Astrocyte (in vitro differentiated cells and primary cell): ENCODE measurements at places on chromosomes 2 and 18.
A peak's percentile ranks its signal among the peaks of the same experiment; 100 is the strongest.

- no peak for DNase-seq
Observed at GRCh38 chr2:41907771-41908207, 140.0 kb upstream of the PKDCC start.

DNA sequence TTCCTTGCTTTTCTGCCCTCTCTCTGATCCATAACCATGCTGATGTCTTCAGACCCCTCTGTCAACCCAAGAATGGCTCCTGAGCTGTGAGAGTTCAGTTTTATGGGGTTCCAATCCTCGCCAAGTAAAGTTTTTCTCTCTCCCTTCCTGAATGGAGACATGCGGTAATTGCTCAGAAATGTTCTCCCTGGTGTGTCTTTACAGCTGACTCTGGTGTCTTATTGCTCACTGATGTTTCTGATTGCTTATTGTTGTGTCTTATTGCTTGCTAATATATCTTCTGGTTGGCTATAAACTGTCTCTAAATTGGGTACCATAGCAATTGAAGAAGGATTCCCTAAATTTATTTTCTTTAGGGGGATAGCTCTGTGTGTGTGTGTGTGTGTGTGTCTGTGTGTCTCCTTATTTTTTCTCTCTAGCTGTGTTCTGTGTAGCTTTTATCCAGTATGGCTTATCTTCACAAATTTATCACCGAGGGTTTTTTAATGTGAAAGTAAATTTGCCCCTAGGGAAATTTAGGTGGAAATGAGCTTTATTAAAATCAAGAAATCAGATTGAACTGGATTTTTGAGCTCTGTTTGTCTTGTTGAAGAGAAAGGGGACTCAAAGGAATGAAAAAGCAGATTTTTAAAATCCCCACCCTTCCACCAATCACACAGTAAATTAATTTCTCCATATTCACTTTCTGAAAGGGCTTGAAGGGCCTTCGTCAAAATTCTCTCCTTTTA is 19.5 kb downstream of the MGAT5 start:
- DNase-seq: no peak

DNA sequence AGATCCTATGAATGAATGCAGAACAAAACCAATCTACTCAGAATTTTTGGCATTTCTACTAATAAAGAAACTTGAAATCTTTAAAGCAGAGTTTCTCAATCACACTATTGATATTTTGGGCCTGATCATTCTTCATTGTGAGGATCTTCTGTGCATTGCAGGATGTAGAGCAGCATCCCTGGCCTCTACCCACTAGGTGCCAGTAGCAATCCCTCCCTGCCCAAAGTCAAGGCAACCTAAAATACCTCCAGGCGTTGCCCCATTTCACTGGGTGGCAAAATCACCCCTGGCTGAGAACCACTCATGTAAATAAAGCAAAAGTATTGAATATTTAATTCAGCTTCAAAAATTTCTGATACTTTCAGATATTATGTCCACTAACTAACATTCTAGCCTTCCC is 213.0 kb downstream of the SP3 start:
- DNase-seq: no peak

DNA sequence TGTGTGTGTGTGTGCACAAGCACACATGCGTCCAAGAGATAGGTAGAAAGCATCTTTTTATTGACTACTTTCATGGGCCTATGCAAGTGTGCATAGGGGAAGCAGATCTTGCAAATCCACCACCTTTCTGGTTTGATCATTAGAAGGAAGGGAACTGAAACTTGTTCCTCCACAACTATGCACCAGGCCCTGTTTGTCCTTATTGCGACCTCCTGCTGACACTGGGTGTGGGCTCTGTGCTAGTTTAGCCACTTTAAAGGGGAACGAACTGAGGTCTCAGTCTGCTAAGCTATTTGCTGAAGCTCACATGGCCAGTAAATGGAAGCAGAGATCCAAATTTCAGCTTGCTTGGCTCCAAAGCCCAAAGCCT is 32.1 kb upstream of the INSIG2 start:
- DNase-seq: no peak

DNA sequence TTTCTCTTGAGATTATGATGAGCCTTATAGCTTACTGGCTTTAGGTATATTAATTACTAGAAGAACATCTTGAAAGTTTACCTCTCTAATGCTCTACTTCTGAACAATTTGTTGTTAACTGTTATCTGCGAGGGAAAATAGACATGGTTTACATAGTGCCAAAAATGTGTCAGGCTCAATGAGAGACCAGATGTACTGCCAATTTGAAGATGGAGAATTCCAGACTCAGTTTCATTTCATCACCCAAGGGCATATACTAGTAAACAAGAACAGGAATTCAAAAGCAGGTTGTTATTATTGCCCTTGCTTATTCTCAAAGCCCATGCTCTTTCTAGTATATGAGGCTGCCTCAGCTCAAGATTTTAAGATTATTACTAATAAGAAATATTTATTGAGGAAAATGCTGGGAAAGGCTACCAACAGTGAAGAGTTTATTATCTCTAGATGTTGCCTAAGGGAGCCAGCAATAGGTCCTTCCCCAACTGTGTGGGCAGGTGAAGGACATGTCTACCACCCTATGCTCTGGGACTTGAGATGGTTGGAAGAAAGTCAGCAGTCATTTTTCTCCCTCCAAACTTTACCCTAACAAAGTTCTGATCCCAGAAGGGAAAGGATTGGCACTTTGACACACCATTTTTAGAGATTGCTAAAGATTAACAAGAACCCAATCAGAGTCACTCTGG is 792.7 kb downstream of the METTL4 start:
- no peak for DNase-seq

- peak; percentile 99 for DNase-seq
Observed at GRCh38 chr18:3595369-3596273, 145.6 kb downstream of the TGIF1 start.

- DNase-seq: no peak
Observed at GRCh38 chr18:78619854-78620253, 359.8 kb upstream of the SALL3 start.

GRCh38 chr2:237179161-237179560 is 93.5 kb downstream of the COPS8 start:
- no peak for DNase-seq

GRCh38 chr2:125364192-125364983 is 1291.6 kb upstream of the GYPC start:
- no peak for DNase-seq
